Right ventricle myocardium superior (tissue), 1 donor: ENCODE measurements at places on chromosomes 7 and 10.

DNA sequence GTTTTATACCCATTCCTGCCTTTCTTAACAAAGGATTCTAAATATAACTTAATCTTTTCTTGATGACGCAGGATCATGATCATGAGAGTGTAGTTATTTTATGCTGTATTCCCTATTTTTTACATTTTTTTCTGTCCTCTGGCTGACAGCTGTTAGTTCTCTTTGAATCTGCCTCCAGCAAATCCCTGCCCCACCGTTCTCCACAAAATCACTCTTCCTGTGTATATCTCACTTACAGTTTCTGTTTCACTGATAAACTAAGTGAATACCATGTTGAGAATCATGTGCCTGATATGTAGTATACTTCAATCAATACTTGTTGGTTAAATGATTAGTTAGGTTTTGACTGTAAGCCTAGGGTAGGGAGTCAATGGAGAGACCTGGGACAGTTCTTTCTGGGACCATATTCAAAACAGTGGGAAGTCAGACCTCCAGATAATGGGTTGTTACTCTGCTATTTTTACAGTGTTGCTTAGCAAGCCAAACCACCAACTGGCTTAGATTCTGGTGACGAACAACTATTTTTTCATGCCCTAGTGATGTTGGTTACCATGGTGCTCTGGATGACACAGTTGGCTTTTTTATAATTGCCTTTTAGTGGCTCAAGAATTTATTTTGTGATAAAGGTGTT lies 12.8 kb downstream of the CNNM1 start:
- DNase-seq, result no peak

- DNase-seq, result no peak
These were observed 11.1 kb upstream of the LRRC27 start for GRCh38 chr10:132320654-132321469.

- no peak for DNase-seq
These were observed 35.7 kb upstream of the MTPAP start for GRCh38 chr10:30384701-30385201.

- DNase-seq, result peak; percentile 82
These were observed 46.2 kb upstream of the ZNF716 start for GRCh38 chr7:57403601-57404342.

- DNase-seq, result no peak
These were observed 85.9 kb upstream of the GRB10 start for GRCh38 chr7:50868426-50869100.

- DNase-seq, result no peak
These were observed 95.7 kb downstream of the WDFY4 start for GRCh38 chr10:48780341-48780740.

- DNase-seq, result no peak
These were observed 74.5 kb upstream of the VKORC1L1 start for GRCh38 chr7:65798111-65799075.

DNA sequence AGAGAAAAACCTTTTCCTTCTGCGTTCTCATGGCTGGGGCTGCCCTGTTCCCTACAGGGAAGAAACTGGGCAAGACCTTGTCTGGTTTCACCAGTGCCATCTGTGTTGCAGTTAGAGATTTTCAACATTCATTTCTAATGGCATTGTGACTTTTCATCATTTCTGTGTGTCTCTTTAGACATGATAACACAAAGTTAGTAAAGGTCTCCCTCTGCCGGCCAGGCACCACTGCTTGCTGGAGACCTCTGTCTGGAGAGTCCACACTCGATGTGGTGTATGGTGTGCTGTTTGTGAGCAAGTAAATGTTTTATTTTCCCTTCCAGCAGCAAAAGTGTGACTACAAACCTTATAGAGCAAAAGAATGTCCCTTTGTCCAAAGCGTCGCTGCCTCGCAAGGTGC lies 213.5 kb downstream of the PAXIP1 start:
- no peak for DNase-seq

DNA sequence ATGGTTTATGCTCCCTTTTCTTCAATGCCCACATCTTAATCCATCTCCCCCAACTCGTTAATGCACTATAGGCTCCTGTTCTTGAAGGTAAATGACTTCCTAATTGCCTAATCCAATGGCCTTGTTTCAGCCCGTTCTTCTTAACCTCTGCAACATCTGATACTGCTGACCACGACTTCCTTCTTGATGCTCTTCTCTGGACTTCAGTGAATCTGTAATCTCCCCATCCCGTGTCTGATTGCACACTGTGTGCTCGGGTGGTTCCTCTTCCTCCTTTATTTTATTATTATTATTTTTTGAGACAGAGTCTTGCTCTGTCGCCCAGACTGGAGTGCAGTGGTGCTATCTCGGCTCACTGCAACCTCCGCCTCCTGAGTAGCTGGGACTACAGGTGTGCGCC lies 58.9 kb downstream of the HIPK2 start:
- DNase-seq, result no peak

DNA sequence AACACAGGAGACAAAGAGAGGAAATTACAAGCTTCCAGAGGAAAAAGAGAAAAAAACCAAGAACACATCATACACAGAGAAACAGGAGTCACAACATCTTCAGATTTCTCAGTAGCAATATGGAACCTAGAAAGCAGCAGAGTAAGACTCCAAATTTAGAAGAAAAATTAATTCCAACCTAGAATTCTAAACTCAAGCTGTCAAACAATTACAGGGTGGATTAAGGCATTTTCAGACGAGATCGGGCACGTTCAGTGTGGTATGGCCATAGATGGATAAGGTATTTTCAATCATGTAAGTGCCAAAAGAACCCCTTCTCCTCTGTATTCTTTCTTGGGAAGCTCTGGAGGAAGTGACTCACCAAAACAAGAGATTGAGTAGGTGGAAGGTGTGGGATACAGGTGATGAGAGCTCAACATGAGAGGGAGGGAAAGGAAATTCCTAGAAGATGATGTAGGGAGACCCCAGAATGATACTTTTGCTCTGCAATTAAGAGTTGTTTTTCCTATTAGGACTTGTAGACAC lies 51.6 kb downstream of the FAM204A start:
- no peak for DNase-seq

- DNase-seq, result no peak
These were observed 6.4 kb downstream of the LFNG start for GRCh38 chr7:2525658-2526630.

- DNase-seq, result no peak
These were observed 57.8 kb upstream of the MSRB2 start for GRCh38 chr10:23037561-23037960.

GRCh38 chr10:80186364-80187012 lies 18.8 kb downstream of the ANXA11 start:
- peak; percentile 72 for DNase-seq
